ENCODE measurements at places on chromosomes 3 and 15.

- DNase-seq, result no peak
These were observed 377.1 kb upstream of the GOLIM4 start for GRCh38 chr3:168472783-168473182.

- no peak for DNase-seq
These were observed 410.1 kb downstream of the RAP2B start for GRCh38 chr3:153572165-153572564.

DNA sequence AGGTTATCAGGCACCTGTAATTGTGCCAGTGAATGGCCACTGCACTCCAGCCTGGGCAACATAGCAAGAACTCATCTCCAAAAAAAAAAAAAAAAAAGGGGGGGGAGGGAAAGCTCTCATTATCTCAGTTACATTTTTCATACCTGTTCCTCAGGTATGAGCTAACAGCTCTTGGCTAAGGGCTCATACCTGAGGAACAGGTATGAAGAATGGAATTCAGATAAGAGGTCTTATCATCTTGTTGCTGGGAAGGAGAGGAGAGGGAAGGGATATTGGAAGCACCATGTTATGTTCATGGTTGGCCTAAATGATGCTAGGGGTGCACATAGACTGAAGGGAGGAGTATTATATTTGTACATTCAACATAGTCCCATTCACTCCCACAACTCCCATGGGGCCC is 2.6 kb downstream of the SLC15A2 start:
- DNase-seq, result no peak

DNA sequence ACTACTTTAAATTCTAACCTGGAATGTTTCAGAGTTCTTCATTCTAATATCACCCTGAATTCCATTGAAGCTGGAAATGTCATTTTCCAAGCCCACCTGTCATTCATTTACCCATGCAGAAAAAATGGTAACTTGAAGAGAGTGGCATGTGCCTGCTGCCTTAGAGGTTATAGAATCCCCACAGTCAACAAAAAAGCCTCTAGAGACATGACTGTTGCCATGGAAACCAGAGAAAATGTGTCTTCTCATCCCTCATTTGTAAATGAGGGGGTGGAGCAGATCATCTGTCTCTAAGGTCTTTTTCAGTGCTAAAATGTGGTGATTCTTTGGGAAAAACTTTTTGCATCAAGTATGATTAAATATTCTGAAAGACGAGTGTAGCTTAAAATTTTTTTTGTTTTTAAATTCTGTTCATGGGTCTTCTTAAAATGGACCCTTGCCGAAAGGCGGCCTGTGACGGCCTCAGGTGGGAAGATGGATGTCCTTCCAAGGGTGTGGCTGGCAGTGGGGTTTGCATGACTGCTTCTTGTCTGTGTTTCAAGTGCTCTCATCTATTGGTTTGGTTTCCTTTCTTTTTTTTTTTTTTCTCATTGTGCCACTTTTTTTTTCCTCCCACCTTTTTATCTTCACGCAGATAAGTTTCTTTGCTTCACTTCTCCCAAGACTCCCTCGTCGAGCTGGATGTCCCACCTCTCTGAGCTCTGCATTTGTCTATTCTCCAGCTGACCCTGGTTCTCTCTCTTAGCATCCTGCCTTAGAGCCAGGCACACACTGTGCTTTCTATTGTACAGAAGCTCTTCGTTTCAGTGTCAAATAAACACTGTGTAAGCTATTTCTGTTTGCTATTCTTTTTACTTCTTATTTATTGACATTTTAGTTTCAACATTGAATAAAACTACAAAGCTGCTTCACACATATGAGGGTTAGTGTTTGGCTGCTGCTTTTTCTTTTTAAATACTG is 23.0 kb downstream of the TPM1 start:
- no peak for DNase-seq

DNA sequence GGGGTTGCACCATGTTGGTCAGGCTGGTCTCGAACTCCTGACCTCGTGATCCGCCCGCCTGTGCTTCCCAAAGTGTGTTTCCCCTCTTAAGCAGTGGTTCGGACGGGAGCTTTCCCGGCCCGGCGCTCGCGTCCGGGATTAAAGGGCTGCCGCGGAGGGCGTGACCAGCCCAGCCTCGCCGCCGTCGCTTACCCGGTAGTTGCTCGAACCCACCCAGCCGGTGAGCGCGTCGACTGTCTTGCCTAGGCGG is 513 bp downstream of the CLASP2 start:
- no peak for DNase-seq

DNA sequence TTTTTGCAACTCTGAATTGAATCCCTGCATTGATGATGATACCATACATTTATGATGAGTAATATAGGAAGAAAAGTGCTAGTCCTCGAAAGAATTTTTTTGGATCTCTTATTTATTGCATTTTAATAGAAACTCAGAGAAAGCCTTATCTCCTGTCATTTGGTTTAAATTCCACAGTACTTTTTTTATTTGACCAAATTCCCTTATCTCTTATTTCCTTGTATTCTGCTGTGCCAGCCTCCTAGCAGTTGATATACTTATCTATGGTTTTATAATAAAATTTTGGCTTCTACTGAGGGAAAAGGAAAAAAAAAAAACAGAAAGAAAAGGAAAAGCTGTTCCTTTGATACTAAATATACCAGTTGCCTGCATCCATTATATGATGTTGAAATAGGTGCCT is 535.1 kb upstream of the NR2F2 start:
- DNase-seq, result no peak

DNA sequence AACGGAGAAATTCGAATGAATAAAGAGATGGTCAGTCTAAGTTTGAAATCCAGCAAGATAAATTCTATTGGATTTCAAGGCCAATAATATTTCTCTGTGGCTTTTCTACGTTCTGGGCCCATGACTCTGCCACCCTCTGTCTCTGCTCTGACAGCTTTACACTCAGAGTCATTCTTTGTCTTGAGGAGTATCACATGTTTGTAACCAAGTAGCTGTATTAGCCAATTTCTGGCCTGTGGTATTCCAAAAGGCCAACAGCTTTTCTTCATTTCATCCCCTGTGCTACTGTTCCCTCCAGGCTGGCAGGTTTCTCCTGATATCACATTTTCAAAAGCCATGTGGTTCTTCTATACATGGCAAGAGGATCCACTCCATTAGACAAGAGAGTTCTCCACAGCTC is 324.1 kb upstream of the CNTN4 start:
- no peak for DNase-seq

GRCh38 chr15:60840306-60840702 is 361.4 kb upstream of the ICE2 start:
- DNase-seq, result no peak

GRCh38 chr3:181458857-181459256 is 252.9 kb upstream of the SOX2 start:
- peak; percentile 13 for DNase-seq

GRCh38 chr3:109137761-109138160 is 1.2 kb downstream of the C3orf85 start:
- DNase-seq, result no peak

- DNase-seq, result peak; percentile 76
These were observed 135.1 kb upstream of the RASGRP1 start for GRCh38 chr15:38699633-38700230.

- peak; percentile 66 for DNase-seq
These were observed at the start of gene SLC30A4 for GRCh38 chr15:45522328-45523165. SLC30A4 (minus strand) TSS chr15:45522755; CDS start chr15:45522354, 401 bp downstream.

- DNase-seq, result no peak
These were observed 196.5 kb downstream of the UBE3A start for GRCh38 chr15:25242166-25242879.

- no peak for DNase-seq
These were observed 23.3 kb downstream of the ARIH1 start for GRCh38 chr15:72497402-72497801.

- DNase-seq, result no peak
These were observed 7.2 kb downstream of the EOMES start for GRCh38 chr3:27714692-27715453.

- peak; percentile 22 for DNase-seq
These were observed 667 bp downstream of the CEMIP start for GRCh38 chr15:80779658-80780415.

DNA sequence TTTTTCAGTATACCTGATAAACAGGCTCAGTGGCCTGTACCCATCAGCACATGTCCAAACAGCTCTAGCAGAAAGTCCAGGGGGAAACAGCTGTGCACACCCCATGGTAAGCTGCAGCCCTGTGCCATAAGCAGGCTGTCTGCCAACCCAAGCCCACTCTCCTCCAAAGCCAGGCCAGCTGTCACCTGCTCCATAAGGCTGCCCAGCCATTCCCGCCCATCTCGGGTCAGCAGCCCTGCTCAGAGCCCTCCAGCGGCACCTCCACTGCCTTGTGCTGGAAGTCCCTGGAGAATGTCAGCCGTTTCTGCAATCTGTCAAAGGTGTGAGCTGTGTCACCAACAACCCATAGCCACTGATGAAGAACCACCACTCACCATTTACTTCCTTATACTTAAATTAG is 82.0 kb downstream of the NTRK3 start:
- DNase-seq, result no peak

DNA sequence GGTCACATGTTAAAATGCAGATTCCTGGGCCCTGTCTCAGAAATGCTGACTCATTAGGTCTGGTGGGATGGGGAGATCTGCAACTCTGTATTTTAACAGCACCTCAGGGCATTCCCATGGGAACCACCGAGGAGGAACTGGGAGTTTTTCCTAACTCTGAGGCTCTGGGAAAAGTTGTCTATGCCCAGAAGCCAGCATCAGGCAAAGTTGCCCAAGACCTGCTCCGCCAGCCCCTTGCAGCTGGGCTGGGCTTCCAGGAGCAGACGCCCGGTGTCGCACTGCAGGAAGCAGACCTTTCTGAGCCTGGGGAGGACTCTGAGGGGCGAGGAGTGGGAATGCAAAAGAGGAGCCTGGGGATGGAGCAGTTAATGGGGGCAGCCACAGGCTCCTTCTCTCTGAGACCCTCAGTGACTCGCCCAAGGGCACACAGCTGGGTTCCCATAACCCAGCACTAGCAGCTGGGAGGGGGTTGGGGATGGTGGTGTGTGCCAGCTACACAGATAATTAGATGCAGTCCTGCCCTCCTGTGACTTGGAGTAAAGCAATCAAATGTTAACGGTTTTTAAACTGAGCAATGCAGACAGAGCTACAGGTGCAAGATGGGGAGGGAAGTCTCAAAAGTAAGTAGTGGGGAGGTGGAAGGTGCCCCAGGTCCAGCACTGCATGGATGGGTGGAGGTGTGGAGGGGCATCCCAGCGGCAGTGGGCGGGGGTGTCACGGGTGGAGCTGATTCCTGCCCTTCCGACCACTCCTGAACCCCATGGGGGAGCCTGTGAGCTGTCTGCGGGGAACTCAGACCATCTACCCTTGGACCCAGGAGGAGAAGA is 100.4 kb downstream of the LSM3 start:
- no peak for DNase-seq

GRCh38 chr3:127119693-127120464 is 73.1 kb upstream of the PRR23E start:
- DNase-seq, result no peak

GRCh38 chr15:70545526-70545925 is 217.8 kb downstream of the UACA start:
- no peak for DNase-seq

DNA sequence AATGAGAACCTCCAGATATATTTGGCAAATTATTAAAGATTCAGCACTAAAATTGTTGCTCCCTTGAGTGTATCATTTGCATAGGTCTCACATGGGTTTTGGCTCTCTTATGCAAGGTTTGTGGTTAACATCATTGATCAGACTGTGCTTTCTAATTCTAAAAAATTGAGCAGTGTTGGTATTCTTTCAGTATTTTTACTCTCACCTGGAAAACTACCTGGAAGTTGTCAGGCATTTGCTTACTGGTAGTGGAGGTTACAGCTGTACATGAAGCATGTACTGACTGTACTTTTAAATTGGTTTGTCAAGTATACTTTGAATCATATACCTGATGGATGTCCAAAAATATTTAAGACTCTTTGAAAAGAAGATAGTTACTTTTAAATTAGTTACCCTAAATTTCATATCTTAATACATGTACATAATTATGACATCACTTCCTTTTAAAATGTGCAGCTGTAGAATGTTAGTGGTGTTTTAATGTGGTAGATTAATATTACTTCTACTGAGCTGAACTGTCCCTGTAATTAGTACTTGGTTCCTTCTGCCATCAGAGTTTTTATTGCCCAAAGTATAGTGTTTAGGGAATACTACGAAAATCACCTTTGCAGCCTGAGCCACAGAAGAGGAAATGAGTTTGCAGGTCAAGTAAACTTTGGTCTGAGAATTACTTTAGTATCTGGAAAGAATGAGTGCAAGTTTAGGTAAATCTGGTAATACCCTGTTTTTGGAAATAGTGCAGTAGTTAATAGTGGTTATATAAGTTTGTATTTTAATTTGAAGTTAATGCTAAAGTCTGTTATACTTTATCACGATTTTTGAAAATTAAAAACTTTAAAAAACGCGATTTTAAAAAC is 2.8 kb downstream of the CHD2 start:
- DNase-seq, result no peak

GRCh38 chr3:57135964-57136719 is 29.0 kb downstream of the IL17RD start:
- DNase-seq, result no peak

DNA sequence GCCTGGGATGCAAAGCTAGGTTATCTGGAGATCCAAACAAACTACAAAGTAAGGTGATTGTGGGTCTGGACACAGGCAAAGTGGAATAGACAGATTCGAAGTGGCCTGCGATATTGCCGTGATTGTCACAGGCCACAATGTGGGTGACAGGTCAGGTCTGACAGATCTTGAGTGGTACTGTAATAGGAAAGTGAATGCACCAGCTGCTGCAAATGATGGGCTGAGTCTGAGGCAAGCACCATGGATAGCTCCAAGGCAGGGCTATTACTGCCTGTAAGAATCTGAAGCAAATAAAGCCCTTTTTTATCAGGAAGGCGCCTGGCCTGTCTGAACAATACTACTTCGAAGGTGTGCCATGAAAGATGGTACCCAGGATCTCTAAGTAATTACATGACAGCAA is 10.0 kb downstream of the ARMC8 start:
- DNase-seq, result peak; percentile 48

DNA sequence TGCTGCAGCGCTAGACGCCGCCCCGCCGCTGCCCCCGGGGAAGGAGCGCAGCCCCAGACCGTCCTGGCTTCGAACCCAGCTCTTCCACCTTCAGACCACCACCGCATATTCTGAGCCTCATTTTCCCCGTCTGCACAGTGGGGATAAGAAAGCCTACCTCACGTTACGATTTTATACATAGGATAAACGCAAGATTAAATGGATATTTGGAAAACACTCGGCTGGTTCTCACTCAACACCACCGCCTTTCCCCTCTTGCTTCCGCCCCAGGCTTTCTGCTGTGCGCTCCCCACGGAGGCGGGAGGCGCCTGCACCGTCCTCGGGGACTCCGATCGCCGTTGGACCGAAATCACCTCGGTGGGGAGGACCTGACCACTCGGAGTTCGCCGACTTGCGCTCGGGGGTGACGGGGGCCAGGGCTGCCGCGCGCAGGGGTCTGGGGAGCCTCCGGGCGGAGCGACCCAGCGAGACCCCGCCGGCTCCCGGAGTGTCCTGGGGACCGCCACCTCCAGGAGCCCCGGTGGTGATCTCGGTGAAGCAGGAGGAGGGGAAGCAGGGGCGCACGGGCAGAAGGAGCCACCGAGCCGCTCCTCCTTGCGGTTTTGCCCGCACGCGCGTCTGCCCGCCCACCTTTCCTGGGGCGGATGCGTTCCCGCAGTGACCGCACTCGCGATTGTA is 4.0 kb downstream of the FBXL22 start:
- no peak for DNase-seq

GRCh38 chr3:134328147-134328591 is 46.1 kb downstream of the AMOTL2 start:
- no peak for DNase-seq

Measured in cerebellar cortex (tissue), 1 donor.